Neural crest cell (in vitro differentiated cells): ENCODE measurements at places on chromosomes 2 and 18.

GRCh38 chr2:203647579-203647978 lies 58.9 kb upstream of the CD28 start:
- DNase-seq = no peak

DNA sequence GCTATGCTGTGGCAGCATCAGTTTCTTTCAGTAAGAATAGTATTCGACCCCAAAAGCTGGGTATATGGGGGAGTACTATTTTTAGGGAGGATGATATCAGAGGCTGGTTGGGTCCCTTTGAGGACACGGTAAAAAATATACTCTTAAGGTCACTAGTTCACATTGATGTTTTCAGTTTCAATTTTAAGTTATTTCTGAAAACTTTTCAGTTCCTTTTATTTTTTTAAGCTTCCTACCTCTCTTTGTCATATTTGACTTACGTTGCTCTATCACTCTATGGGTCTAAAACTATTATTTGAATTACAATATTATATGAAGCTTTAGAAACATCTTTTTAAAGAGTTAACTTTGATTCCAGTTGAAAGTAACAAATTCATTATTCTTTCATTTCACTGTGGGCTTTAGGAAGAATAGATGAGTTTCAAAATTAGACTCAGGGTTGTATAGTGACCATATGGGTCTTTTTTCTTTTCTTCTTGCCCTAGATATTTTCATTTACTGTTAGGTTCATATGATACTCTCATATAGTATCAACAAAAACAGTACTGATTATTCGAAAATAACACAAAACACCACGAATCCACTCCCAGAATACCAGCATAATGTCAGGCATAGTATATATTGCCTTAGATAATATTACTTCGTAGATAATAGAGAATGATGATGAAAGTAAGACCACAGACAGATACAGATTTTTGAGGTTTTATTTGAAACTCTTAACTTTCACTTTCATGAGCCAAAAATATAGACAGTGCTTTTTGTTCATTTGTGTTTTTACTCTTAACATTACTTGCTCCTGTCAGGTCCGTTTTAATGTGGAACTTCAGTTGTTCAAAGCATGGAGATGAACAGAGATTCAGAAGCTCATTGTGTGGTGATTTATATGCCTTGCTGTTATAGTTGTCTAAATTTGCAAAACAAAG lies 9.8 kb downstream of the RMDN2 start:
- DNase-seq = no peak

GRCh38 chr2:11379558-11379957 lies 35.1 kb upstream of the ROCK2 start:
- DNase-seq = no peak

DNA sequence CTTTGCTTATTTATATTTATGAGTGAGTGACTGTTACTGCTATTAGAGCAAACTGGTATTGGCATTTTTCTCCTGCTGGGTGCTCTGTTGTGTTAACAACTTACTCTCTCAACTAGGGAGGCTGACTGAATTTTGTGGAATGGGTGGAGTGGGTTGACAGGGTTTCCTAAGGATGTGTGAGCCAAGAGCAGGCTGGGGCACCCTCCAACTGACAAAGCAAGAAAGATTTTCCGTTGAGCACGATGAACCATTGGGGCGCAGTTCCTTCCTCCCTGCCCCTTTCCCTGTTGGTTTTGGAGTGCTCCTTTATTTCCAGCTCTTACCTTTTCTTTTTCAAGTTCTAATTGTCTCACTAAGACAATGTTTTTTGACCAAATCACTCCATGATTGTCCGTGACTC lies 20.3 kb downstream of the SEH1L start:
- DNase-seq = no peak

- DNase-seq = no peak
These were observed 292.5 kb downstream of the LRRTM1 start for GRCh38 chr2:80012061-80012460.

- DNase-seq = no peak
These were observed 91.6 kb upstream of the ARL5A start for GRCh38 chr2:151919786-151920185.

DNA sequence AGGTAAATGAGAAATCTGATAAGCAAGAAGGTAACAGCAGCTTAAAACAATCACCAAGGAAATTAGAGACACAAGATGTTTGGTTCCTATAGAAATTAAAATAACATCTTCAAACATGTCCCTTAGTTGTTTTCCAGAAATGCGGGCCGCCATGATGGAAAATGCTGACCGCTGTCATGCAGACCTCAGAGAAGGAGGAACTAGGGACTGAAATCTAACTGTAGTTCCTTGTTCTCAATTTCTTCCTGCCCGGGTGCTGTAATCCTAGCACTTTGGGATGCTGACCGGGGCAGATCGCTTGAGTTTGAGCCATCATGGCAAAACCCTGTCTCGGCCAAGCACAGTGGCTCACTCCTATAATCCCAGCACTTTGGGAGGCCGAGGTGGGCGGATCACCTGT lies 51.1 kb downstream of the TEX51 start:
- no peak for DNase-seq

- DNase-seq = no peak
These were observed 216.8 kb downstream of the RAD51AP2 start for GRCh38 chr2:17301437-17301836.

DNA sequence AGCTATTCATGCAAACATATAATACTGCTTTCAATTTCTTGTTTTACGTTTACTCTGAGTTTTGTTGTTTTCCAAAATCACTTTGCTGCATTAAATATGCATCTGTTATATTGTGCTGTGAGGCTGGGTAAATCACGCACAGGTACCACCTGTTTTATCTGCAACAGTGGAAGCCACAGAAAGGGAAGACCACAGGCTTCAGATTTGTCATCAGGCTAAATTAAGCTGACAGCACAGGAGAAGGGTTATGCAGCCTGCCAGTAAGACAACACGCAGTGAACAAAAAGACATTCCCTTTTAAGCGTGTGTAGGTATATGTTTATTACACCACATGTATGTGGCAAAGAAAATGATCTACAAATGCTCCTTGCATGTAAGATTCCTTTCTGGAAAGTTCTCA lies 38.2 kb downstream of the ZNF516 start:
- no peak for DNase-seq

GRCh38 chr18:54358495-54359040 lies 862 bp downstream of the C18orf54 start:
- DNase-seq = no peak

DNA sequence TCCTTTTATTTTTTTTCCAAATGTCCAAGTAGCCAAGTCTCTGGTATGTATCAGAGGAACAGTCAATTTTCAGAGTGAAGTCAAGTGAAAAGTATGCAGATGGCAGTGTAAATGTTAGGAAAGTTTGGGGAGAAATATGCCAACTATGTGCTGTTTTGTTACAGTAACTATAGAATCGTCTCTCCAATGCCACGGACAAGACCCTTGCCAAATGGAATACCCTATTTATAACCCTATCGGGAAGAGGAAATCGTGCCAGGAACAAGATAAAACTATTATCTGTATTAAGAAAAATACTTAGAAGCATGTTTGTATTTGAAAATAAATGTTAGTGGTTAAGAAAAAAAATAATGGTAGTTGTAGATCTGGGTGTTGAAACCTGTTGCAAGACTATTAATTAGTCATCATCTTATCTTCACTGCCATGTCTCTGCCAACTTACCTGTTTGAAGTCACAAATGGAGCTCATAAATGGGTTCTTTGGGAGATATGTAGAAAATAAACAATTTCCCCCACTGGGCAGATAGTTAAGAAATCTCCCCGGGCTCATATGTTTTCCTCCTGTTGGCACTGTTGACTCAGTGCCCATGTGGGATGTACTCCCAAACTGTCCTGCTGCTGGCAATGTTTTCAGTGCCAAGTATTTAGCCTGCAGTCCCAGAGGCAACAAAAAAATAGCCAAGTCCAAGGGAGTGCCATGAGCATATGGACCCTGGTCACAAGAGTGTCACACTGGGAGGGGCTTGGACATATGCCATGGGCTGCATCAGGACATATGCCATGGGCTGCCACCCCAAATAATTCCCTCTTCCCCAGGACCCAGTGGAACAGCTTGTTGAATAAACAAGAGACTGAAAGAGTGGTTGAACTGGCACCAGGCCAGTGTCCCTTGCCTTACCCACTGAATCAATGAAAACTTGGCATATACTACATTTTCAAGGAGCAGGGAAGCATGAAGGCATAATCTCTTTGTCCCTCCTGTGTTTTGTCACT lies 366.9 kb downstream of the OSR1 start:
- DNase-seq = no peak

DNA sequence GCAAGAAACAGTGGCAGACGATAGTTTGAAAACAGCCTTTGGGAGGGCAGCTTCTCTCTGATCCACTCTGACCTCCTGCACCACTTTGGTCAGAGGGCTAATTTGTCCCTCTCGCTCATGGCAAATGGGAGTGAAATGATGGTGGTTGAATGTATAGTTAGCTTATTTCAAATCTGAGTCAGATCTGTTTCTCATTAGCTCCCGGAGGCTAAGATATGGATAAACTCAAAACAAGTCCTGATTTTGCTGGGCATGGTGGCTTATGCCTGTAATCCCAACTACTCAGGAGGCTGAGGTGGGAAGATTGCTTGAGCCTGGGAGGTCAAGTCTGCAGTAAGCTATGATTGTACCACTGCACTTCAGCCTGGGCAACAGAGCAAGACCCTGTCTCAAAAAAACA lies 145.0 kb downstream of the ALK start:
- no peak for DNase-seq
